ENCODE measurements at places on chromosomes 4 and X.

- no peak for DNase-seq
Measured at GRCh38 chr4:6229095-6229494, 28.7 kb upstream of the JAKMIP1 start.

DNA sequence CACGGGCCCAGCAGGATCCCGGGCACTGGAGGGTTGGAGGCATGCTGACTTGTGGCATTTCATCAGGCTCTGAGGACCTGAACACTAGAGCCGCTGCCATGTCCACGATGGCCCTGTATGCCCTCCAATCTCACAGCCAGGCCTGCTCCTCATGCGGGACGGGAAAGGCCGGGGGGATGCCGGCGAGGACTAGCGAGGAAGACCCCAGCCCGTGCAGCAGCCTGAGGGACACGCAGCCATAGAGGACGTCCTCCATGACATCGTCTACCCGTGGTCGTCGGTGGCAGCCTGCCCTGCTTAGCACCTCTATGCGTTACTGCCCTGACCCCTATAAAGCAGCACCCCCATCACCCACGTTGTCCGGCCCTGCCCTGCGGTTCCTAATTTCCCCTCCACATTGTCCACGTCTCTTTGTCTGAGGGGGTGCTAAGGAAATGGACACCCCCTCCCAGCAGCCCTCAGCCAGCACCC is 32.6 kb downstream of the HMX1 start:
- no peak for DNase-seq

DNA sequence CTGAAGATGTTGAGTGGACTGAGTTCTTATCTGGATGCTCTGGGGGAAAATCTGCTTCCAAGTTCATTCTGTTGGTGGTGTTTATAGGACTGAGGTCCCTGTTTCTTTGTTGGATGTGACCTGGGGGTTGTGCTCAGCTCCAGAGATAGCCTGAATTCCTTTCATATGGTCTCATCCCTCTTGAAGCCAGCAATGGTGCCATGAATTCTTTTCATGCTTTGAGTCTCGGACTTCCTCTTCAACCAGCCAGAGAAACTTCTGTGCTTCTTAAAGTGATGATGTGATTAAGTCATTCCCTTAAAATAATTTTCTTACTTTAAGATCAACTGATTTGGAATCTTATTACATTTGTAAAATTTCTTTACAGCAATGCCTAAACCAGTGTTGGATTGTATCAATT is 233.8 kb upstream of the UGT8 start:
- DNase-seq, result no peak

GRCh38 chrX:133698298-133698697 is 283.0 kb upstream of the GPC4 start:
- DNase-seq, result no peak

DNA sequence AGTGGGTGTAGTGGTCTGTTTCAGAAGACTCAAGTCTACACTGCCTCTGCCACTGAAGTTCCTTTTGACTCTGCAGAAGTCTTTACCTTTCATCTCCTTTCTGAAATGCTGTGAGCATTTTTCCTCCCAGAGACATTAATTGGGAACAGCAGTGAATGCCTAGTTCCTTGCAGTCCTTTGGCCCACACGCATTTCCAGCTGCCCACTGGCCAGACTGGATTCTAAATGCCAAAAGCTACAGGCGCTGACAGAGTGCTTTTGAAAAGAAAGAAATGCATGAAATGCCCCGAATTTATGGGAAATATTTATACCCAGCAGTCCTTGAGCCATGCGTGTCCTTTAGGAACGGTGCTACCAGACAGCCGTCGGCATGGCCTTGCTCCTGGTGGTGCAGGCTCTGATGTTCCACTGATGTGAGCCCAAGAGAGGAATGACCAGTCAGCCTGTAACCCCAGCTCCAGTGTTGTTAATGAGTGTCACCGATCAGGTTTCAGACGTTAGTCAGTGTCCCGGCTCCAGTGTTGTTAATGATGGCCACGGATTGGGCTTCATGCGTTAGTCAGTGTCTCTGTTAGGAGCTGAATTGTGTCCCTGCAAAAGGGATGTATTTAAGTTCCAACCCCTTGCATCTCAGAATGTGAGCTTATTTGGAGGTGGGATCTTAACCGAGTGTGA is 132.6 kb downstream of the TBL1X start:
- no peak for DNase-seq

GRCh38 chrX:119870626-119871131 is 854 bp downstream of the RNF113A start:
- no peak for DNase-seq

DNA sequence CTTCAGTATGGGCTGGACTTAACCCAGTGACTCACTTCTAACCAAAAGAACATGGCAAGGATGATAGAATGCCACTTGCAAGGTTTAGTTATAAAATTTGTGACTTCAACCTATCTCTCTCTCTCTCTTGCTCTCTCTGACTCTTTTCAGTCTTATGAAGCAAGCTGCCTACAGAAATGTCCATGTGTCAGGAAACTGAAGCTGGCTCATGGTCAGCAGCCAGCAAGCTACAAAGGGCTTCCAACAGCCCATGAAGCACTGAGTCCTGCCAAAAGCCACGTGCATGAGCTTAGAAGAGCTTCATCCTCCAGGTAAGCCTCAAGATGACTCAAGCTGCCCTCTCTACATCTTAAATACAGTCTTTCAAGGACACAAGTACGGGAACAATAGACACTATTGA is 100.3 kb downstream of the HS3ST1 start:
- no peak for DNase-seq

- no peak for DNase-seq
Measured at GRCh38 chr4:10734697-10735096, 50.1 kb upstream of the CLNK start.

GRCh38 chr4:1379801-1380331 is 26.4 kb downstream of the NKX1-1 start:
- DNase-seq, result peak; percentile 7

GRCh38 chr4:133157460-133158160 is 8.5 kb downstream of the PCDH10 start:
- no peak for DNase-seq

DNA sequence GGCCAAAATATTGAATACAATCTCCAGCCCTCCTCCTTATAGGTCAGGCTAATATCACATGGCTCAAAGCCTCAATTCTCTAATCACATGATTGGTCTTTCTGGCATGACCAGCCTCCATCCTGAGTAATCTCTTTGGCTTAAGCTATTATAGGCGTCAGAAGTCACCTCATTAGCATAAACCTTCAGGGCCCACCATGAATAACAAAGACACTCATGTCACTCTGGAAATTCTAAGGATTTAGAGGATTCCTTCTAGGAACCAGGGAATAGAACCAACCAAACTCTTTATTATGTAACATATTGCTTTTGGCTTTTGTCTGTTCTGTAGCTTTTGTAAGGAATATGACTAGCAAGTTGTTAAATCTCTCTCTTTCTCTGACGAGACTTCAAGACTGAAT is 109.2 kb upstream of the IGFBP7 start:
- no peak for DNase-seq

DNA sequence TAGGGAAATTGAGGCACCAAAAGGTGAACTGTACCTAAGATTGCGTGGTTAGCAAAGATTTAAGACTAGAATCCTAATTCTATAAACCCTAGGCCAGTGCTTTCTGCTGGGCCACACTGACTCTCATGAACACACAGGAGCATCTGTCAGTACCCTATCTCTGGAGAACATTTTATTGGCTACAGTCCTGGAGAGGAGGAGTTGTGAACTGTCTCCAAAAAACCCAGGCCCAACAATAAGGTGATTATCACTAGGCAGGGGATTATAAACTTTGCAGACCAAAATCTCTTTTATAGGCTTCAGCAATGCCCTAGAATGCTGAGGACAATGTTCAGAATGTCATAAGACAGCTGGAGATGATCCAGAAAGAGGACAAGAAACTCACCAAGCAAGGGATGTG is 24.1 kb downstream of the OPHN1 start:
- no peak for DNase-seq

DNA sequence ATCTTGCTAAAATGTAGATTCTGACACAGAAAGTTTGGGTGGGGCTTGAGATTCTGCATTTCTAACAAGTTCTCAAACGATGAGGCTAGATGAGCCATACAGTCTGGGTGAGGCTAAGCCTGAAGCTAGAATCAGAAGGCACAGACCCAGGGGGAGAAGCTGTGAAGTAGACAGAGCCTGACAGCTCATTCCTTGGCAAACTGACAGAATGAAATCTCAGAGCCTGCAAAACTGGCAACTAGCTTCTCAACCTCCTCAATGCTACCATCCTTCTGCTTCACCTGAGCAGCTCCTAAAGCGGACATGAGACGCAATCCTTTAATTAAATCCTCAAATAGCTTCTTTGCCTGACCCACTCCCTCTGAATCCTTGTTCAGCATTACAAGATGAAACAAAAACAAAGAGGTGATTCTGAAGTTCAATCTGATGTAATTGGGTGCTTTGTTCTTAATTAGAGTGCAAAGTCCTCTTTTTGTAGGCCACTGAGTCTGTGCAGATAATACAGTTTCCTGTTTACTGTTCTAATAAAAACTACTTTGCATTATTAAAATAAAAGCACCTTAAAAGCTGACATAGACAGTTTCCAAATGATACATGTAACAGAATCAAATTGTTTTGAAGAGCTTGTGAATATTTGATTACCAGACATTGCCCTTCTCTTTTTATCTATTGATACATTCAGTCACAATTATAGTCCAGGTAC is 71.0 kb upstream of the BMP2K start:
- DNase-seq, result no peak

DNA sequence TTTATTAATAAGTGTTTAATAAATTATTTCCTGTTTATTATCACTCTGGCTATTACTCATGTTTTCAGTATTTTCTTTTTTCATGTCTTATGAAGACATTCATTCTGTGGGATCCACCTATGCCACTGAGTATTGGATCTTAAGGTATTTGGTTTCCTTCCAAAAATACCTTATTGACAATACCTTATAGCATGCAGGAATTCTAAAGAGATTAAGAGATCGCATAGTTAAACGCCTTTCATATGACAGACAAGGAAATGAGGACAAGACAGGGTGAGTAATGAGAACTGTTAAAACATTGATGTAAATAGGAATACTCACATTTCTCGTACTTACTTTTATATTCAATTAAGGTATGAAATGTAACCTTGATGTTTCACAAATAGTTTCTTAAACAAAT is 38.2 kb upstream of the TMPRSS11B start:
- DNase-seq, result no peak

DNA sequence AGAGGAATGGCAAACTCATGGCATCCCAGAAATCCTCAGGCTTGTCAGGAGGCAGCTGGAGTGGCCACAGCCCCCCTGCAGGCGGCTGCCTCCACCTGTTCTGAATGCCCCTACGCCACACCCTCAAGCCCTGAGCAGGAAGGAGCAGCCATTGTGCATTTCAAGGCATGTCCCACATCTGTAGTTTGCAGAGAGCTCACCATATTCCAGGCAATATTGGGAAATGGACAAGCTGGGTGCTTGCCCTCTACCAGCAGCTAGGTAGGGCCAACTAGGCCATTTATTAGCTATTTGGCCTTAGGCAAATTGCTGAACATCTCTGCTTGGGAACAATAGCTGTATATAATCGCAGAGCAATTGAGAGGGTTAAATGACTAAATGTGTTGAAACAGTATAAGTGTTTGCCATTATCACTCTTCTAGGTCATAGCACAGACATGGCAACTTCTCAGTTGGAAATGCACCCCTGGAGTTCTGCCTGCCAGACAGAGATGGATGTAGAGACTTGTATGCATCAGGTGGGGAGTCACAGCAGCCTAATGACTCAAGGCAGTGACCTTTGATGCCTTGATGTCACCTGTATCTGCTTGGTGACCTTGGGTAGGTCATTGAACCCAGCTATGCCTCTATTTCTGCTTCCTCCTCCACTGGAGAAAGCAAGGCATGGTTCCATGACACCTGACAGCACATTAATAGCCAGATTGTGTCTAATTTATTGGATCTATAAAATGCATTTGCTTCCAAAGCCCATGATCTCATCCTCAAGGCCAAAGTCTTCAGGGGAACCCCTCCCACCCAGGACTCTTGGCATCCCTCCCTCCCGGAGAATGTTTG is 52.8 kb downstream of the FHDC1 start:
- no peak for DNase-seq

- DNase-seq, result peak; percentile 88
Measured at GRCh38 chrX:54357414-54358377, at the start of gene WNK3. TSS of gene WNK3 (minus strand) at chrX:54358046.

GRCh38 chr4:75327804-75328512 is 186.2 kb downstream of the RCHY1 start:
- DNase-seq, result no peak

- DNase-seq, result peak; percentile 18
Measured at GRCh38 chr4:159292137-159292896, 189.4 kb downstream of the RAPGEF2 start.

- DNase-seq, result no peak
Measured at GRCh38 chr4:160350944-160351343, 1248.1 kb downstream of the RAPGEF2 start.

- DNase-seq, result no peak
Measured at GRCh38 chrX:145041486-145041885, 205.8 kb upstream of the SPANXN1 start.

DNA sequence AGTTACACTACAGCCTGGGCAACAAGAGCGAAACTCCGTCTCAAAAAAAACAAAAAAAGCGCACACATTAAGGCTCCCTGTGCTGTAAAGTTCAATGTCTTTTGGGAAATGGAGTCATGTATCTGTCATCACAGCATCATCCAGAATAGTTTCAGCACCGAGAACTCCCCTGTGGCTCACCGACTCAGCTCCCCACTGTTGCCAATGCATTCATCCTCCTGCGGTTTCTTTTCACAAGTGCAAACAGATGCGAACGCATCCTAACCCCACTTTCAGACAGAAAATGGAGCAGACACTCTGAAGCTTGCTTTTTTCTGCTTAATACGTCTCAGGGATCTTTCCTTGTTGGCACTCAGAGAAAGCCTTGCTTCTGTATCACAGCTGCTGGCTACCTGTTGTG is 13.8 kb upstream of the SH3TC1 start:
- no peak for DNase-seq
